ENCODE measurements at places on chromosomes 12 and 14. TPM values are rescaled to one million over a fixed set of nuclear protein-coding genes. Genes with fewer than 3 reads are reported as not detected.

DNA sequence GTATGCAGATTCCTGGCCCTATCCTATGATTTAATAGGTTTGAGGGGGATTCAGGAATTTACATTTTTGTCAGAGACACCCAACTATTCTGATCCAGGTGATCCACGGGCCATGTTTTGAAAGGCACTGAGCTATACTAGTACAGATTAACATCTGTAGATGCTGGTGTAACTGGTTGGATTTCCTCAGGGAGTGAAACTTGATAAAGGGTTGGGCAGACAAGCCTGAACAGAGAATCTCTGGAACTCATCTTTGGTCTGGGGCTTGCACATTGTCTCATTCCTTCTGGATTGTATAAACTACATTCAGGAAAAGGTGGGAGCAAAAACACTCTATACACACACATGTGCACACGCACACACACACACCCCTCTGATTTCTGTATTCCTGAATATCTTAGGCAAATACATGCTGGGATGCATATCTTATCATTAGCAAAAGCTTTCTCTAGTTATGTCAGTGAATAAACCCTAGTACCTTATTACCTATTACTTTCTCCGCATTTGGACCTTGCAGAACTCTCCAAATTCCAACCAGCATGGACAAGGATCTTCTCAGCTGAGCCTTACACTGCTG lies 104.6 kb downstream of the SLC38A1 start:
- H3K4me1 ChIP-seq = no peaks in the 10 kb centered on the region
- no peaks in the 10 kb centered on the region for H3K27me3 ChIP-seq
- DNase-seq = no peak
- no peaks in the 10 kb centered on the region for H3K36me3 ChIP-seq

- H3K4me3 ChIP-seq = no peak overlapping the region
- no peaks in the 10 kb centered on the region for H3K27me3 ChIP-seq
- no peaks in the 10 kb centered on the region for H3K4me1 ChIP-seq
- H3K27ac ChIP-seq = no peak overlapping the region
Measured at GRCh38 chr12:91058786-91059185, 962 bp upstream of the KERA start.

DNA sequence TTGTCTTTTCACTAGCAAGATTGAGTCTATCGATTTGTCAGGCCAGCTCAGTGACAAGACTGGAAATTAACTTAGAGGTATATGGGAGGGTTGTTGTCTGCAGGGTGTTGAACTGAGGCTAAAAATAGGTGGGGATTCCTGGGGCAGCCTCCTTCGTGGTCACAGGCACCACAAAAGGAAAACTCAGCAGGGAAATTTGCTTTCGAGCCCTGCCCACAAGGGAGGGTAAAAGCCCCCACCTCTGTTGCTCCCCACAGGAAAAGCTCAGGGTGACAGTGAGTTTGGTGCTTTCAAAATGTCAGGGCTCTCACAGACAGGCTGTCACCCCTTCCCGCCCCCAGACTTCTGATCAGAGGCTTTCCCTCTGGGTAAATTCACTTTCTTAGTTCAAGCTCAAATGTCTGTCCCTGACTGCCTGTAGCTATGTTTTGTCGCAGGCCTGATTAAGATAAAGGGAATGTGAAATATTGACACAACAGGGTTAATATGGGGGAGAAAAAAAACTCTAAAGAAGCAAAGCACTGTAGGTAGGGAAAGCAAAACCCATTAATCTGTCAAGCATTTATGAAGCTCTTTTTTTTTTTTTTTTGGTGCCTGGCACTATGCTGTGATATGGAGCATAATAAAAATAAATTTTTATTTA lies 11.7 kb upstream of the NFKBIA start:
- H3K4me3 ChIP-seq = no peak overlapping the region
- H3K4me1 ChIP-seq = peaks cover 42% of the 10 kb centered on the region
- peak overlapping the region; percentile 83 for H3K27ac ChIP-seq
- DNase-seq = no peak

DNA sequence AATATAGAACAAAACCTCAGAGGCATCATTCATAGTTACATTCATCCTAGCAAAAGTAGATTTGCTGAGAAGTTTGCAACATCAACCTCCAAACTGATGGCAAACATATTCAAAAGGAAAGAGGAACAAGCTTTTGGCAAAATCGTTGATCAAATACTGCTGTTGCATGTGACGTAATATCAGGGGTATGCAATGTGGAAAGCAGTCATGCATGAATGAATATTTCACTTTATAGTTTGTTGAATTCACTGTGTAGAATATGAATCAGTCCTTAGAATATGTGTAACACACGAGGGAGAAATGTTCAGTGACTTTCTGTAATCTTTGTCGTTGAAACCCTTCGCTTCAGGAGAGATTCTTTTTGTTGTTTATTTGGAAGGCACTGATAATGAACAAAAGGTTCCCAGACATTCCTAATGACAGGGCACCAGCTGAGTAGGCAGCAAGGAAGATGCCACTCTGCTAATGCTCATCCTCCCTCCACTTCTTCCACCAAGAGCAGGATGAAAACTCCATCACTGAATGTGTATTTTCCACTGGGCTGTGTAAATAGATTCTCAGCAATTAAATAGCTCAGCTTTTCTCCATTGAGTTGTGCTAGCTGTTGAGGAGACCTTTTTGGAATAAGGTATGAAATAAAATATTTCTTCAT lies 126.1 kb downstream of the PELI2 start:
- no peaks in the 10 kb centered on the region for H3K4me1 ChIP-seq
- H3K27me3 ChIP-seq = no peaks in the 10 kb centered on the region
- no peaks in the 10 kb centered on the region for H3K36me3 ChIP-seq
- H3K4me3 ChIP-seq = no peak overlapping the region
- no peak for DNase-seq

DNA sequence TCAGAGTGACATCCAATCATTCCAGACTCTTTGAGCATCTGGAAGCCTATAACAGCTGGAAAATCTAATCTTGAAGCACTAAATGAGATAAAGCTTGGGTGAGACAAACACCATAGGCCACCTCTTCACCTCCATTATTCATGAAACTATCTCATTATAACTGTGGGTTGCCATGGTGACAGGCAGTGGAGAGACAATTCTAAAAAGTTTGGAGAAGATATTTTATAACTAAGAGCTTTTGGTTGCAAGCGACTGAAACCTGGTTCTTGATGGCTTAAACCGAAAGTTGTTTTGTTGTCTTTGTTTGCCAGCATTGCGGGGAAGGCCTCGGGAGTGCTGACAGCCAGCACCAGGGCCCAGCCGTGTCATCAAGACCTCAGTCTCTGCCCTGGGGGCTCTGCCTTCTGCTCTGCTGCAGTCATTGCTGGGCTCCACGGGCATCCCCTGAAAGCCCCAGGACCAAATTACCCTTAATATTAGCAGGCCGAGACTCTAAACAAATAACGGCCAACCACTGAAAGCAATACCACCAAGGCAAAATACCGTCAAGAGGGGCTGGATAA lies 353.6 kb upstream of the SFSWAP start:
- H3K4me3 ChIP-seq = no peak overlapping the region
- no peak for DNase-seq
- H3K27ac ChIP-seq = no peak overlapping the region
- H3K36me3 ChIP-seq = no peaks in the 10 kb centered on the region

The LYZ gene
- 5.0 TPM for total RNA-seq

- DNase-seq = no peak
- H3K36me3 ChIP-seq = peaks cover 2% of the 10 kb centered on the region
- no peak overlapping the region for H3K4me3 ChIP-seq
- H3K27ac ChIP-seq = no peak overlapping the region
Measured at GRCh38 chr14:75286313-75286712, 7.7 kb downstream of the FOS start.

The PTPRO gene
- total RNA-seq = 6.3 TPM

The CDKL1 gene
- 5.8 TPM for total RNA-seq

GRCh38 chr14:76781648-76782051 lies 20.4 kb downstream of the VASH1 start:
- no peak for DNase-seq
- H3K36me3 ChIP-seq = peaks cover 7% of the 10 kb centered on the region
- no peak overlapping the region for H3K27ac ChIP-seq
- no peak overlapping the region for H3K4me3 ChIP-seq

DNA sequence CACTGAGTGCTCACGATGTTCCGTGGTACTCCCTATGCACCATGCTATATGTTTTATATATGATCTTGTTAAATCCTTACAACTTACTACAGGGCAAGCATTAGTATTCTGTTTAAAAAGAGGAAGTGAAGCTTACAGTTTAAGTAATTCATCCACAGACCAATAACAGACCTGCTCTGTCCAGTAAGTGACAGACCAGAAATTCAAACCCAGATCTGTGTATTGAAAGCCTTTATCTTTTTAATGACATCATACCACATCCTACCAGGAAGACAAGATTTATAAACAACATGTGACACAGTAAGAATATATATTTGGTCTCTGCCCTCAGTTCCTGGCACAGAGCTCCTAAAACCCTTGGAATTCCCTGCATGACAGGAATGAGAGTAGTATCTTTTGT lies 206.5 kb downstream of the STXBP6 start:
- H3K4me1 ChIP-seq = no peaks in the 10 kb centered on the region
- no peaks in the 10 kb centered on the region for H3K36me3 ChIP-seq
- H3K27ac ChIP-seq = no peak overlapping the region
- no peak for DNase-seq
- no peaks in the 10 kb centered on the region for H3K27me3 ChIP-seq

The FKBP11 gene
- total RNA-seq = 55.6 TPM

The SLC25A47 gene
- not detected for total RNA-seq

- H3K4me3 ChIP-seq = peak within 1 kb of the TSS; percentile 53
- peak; percentile 37 for DNase-seq
- H3K27me3 ChIP-seq = peaks cover 68% of the 10 kb centered on the region
- H3K36me3 ChIP-seq = no peaks in the 10 kb centered on the region
- no peak within 1 kb of the TSS for H3K27ac ChIP-seq
Measured at GRCh38 chr12:57632958-57633840, at the start of gene B4GALNT1. Gene B4GALNT1, minus strand, starts transcription at chr12:57633201. Its CDS starts 1,069 bp downstream, at chr12:57632132.
